ENCODE measurements at places on chromosomes 7 and 10. TPM values are rescaled to one million over a fixed set of nuclear protein-coding genes. Genes with fewer than 3 reads are reported as not detected.

Gene HIF1AN
- 59.3 TPM for total RNA-seq

- DNase-seq, result no peak
Observed at GRCh38 chr10:132921818-132922807, 20.3 kb downstream of the CFAP46 start.

GRCh38 chr10:23001901-23002516 is 74.2 kb downstream of the ARMC3 start:
- DNase-seq, result no peak

Gene OGDHL
- not detected for total RNA-seq

Gene PTCD1
- total RNA-seq, result 8.6 TPM

Gene ADARB2
- 0.30 TPM for total RNA-seq

Gene BZW2
- total RNA-seq, result 51.3 TPM

GRCh38 chr10:48343921-48344598 is 37.6 kb downstream of the MAPK8 start:
- DNase-seq, result no peak
